ENCODE measurements at places on chromosomes 1 and 21.

GRCh38 chr1:20100632-20101355, 18.5 kb downstream of the PLA2G2D start:
- DNase-seq: peak; percentile 65

GRCh38 chr1:152048416-152049009, 11.7 kb upstream of the S100A11 start:
- peak; percentile 95 for DNase-seq

- DNase-seq: no peak
Observed at GRCh38 chr1:221418346-221418745, 323.5 kb downstream of the DUSP10 start.

GRCh38 chr1:172180501-172181285, 239.8 kb upstream of the C1orf105 start:
- DNase-seq: no peak

DNA sequence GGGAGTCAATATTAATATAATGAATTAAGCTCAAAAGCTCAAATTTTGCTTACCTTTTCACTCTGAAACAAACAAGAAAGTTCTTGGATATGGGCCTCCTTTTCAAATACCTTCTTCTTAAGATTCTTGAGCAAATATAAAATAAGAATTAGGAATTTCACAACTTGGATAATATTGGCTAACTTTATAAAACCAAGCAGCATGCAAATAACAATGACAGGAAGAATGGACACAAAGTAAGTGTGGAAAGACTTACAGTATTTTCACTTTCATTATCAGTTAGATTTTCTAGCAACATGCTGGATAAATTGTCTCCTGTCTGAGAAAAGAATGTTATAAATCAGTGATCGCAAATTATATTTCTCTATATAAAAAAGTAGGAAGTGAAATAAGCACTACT, 13.2 kb downstream of the ODF2L start:
- peak; percentile 37 for DNase-seq

DNA sequence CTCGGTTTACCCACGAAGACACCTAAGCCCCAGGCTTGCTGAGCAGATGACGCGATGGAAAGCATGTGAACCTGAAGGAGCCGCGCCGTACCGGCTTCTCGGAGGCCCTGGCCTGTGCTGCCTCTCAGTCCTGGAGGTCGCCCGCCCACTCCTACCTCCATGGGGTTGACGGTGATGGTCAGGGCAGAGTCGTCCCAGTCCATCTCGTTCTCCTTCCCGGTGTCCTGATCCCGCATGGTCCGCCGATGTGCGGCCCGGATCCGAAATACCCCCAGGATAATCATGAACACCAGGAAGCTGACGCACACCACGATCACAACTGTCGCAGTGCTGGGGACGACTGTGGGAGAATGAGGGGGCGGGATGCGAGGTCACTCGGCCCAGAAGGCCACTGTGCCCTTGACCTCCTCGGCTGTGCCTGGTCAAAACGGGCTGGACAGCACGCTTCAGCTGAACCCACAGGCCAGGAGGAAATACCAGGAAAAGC, 79.6 kb downstream of the PIK3CD start:
- DNase-seq: no peak

- no peak for DNase-seq
Observed at GRCh38 chr1:210250665-210250997, 18.0 kb downstream of the SERTAD4 start.

DNA sequence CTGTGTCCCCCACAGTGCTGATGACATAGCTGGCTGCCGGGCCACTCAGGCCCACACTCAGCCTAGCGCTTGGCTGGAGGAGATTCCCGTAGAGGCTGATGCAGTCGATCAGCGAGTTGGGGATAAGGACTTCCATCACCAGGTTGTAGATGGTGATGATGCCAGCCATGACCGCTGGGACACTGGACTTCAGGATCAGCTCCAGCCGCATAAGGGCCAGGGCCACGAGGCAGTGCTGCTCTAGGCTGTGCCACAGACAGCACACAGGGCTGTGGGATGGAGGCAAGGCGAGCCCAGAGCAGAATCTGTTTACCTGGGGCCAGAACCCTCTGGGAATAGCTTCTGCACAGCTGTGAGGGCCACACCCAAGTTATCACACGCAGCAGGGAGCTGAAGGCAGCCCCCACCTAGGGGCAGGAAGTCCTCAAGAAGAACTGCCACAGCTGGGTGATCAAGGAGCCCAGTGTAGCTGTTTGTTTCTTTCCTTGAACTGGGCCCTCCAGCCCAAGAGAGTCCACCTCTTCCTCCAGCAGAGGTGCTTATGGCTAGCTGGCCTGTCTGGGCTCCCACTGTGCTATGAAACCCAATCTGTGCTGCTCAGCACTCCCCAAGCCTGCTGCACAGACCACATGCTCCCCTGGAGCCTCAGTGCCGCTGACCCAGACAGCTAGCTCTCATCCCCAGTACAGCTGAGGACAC, 6.2 kb downstream of the SLC2A1 start:
- DNase-seq: no peak

Measured in renal cortical epithelial cell (primary cell).